IPS-NIHi11 (cell line): ENCODE measurements at places on chromosomes 4 and X.

DNA sequence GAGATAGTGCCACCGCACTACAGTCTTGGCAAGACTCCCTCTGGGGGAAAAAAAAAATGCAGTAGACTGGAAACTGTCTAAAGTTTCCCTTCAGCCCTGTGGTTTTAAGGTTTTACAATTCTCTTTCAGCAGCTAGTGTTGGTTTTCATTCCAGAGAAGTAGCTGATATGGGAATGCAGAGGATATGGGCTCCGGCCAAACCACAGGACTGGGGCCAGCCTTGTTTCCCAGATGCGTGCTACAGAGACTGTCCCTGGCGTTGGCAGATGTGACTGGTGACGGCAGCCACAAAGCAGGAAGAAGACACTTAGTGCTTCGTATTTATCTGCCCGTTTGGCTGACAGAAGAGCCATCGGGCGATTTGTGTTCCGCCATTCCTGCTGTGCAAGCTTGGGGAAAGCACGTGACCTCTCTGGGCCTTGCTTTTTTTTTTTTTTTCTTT, 43.2 kb downstream of the ZBTB49 start:
- DNase-seq = no peak

- no peak for DNase-seq
Observed at GRCh38 chr4:97003715-97004114, 1139.6 kb downstream of the STPG2 start.

DNA sequence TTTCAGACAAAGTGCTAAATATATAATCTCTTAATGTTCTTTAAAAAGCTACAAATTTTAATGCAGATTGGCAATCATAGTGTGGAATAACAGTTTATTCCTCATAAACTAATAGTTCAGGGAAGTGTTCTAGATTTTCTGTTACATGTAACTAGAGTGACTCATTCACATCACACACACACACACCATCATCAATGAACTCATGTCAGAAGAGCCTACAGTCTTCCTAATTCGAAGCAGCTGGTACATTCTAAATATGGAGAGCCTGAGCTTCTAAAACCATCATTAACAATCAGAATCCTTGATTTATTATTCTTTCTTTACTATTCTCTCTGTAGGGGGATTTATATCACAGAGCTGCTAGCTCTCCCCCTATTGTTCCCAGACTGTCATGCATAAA, 49.6 kb downstream of the DKK2 start:
- no peak for DNase-seq

GRCh38 chr4:87053176-87053658, 118.4 kb downstream of the AFF1 start:
- no peak for DNase-seq

DNA sequence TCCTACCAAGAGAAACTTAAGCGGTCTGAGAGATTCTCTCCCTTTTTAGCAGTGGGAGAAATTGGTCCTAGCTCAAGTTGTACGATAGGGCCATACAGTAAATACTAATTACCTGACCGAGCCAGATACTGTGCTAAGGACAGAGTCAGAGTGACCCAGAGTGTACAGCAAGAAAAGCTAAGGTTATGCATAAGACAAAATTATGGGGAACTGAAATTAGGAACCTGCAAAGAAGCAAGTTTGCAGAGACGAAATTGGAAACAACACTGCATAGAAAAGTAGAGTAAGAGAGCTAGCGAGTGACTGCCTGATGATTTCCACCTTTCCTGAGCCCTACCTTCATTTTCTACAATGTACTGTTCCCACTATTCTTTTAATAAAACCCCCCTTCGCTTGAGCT, 278.1 kb downstream of the NKX6-1 start:
- no peak for DNase-seq

DNA sequence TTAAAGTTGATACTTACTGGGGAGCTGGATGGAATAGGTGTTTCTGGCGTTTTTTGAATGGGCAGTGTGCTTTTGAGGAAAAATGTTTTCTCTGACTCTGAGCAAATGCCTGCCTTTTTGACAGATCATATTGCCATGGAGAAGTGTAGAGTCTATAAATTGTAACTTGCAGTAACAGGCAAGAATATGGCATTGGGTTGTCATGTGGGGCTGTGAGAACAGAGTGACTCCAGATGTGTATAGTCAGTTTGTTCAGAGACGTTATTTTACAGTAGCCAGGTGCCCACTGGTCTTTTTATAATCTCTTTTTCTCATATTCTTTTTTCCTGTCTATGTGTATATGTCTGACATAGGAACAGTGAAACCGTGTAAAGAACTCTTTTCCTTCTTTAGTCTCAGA, 40.8 kb downstream of the RAPGEF2 start:
- no peak for DNase-seq

GRCh38 chrX:106468433-106468832, 143.3 kb upstream of the RADX start:
- no peak for DNase-seq

DNA sequence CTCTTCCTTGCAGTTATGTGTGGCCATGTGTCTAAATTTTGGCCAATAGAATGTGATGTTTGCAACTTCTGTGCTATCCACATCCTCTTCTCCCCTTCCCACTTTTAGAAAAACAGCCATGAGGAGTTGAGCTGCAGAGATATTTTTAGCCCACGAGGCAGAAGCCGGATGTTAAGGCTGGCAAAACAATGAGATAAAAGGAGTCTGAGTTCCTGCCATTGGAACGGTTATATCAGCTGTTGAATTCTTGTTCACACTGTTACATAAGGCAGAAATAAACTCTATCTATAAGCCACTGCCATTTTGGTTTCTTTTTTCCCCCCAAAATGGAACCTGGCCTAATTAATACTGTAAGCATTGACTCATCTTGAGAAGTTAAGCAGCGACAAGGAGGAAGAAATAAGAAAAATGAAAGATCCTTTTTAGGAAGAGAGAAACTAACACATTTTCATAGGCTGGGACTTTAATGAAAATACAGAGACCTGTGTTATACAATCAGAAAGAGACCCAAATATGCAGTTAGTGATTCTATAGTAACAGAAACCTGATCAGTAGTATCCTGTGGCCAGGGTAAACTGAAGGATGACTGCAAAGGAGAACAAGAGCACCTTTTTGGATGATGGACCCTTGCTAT, 200.5 kb downstream of the INPP4B start:
- no peak for DNase-seq

GRCh38 chr4:150773032-150773431, 191.1 kb downstream of the MAB21L2 start:
- DNase-seq = no peak

GRCh38 chrX:83845397-83845796, 15.5 kb upstream of the CYLC1 start:
- peak; percentile 28 for DNase-seq

GRCh38 chrX:130172127-130172845, 524 bp downstream of the RAB33A start:
- DNase-seq = no peak

DNA sequence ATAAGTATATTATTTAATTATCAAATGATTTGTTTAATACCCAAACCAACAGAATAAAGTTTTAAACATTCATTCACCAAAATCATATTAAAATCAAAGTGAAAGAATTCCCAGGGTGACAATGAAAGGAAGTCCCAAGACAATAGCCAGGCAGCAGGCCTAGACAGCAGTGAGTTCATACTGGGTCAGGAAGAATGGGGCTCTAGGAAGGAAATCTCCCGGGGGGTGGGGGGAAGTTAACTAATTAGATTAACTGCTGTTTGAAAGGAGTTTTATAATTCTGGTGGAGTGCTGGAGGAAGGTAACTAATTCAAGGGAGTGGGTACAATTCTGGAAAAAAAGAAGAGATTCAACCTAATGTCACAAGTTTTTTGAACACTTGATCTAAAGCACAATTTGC, 104.1 kb downstream of the ZAR1 start:
- DNase-seq = peak; percentile 68

GRCh38 chr4:163680386-163681098, 186.1 kb downstream of the TMA16 start:
- DNase-seq = no peak

DNA sequence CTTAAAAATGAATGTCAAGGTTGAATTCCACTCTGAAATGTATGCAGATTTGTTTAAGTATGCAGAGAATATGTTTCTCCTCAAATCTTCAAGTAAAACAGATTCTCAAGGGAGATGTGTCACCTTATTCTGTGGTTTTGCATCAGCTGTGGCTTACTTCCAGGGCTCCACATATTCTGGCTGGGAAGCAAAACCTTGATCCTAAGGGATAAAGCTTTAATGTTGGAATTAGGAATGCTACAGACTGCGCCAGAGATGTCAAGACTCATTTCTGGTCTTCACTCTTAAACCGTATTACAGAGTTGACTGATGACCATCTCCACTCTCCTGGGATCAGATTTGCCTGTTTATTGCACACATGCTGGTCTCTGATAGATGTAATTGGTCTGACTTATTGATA, 143.9 kb upstream of the DIPK2B start:
- no peak for DNase-seq

GRCh38 chr4:139839403-139840031, 173.9 kb downstream of the MGST2 start:
- DNase-seq = no peak

DNA sequence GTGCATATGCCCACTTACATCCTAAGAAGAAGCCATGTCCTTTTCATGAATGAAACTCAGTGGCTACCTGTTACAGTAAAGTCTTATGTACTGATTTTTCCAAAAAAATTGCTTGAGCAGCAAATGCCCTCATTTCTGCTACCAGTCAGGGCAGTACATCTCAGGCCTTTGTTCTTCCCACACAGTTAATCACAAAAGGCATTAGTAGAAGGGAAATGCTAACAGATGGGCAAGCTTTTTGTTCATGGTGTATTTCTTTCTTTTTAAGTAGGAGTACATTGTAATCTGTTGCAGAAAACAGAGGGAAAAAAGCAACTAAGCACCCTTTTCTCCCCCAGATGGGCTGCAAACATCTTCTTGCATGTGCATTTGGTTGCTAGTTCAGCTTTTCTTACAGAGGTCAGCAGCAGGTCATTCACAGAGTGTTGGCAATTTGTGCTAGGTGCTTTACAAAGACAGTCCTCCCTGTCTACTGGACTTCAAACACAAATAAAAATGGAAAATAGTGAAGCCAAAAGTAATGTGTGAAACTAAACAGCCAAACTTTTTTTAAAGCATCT, 373.4 kb downstream of the PRDM5 start:
- DNase-seq = no peak

DNA sequence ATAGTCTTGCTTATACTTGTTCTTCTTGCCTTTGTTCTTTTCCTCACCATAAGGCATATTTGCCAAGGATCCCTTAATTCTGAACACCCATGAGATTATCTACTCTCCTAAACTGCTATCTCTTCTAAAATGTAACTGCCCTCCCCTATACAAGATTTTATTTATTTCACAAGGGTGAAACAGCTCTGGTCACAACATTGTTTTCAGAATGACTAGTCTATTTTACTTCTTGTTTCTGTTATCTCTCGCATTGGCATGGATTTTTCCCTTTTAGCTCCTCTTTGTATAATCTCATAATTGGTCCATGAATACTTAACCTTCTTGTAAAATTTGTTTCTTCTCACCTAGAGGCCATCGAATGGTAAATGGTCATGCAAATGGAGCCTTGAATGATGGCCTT, 17.2 kb upstream of the COL25A1 start:
- DNase-seq = no peak

- DNase-seq = no peak
Observed at GRCh38 chr4:37816006-37816405, 10.5 kb upstream of the PGM2 start.

DNA sequence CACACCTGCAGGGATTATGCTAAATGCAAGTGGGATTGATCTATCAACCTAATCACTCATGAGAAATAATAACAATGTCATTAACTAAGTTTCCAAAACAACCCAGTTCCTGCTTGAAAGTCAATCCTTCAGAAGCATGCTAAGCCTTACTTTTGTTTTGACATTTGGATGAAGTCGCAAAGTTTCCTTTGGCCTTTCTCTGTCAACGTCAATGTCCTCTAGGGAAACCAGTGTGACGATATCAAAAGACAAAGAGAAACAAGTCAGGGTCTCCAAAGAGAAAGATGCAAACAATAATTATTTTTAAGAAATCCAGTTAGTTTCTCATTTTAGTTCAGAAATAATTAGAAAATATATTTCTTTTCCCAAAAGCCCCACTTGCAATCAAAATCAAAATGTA, 86.7 kb upstream of the SRD5A3 start:
- no peak for DNase-seq

DNA sequence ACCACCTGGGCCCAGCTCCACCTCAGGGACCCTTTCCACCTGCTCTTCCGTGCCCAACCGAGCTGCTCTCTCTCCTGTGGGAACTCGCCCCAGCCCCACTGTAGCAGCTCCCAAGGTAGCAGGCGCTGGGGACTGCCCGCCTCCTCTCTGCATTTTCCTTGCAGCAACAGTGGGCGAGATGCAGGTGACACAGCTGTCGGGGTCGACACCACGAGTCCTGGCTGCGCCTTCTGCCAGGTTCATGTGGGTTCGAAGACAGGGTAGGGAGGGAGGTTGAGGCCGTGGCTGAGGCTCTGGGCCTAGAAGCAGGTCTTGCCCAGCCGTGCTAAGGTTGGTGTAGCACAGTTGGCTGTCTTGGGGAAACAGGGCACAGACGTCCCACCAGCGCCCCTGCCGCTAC, 245.2 kb upstream of the FSTL5 start:
- no peak for DNase-seq

- DNase-seq = no peak
Observed at GRCh38 chr4:68074397-68074796, 55.3 kb downstream of the TMPRSS11F start.

DNA sequence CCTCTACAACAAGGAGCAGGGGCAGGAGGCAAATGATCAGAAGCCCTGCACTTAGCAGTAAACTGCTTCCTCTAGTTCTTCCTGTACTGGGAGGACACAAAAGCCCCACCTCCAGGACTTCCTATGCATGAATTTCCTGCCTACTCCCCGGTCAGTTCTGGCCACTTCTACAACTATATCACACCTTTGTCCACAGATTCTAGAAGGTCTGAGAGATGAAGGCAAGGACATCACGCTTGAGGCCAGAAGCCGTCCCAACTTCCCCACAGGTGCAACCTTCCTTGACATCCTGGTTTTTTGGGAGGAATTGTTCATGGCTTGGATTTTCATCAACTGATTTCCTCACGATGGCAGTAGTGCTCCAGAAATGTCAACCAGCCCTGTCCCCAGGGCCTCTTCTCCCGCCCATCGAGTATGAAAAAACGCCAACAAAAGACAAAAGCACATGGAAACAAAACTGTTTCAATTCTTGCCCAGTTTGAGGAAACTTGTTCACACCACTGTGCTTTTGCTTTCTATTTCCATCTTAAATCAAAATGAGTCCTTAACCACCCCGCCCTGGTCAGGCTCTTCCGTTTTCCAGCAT, 206.5 kb upstream of the STK26 start:
- no peak for DNase-seq

- no peak for DNase-seq
Observed at GRCh38 chrX:144327495-144327894, 443.6 kb downstream of the UBE2NL start.

GRCh38 chr4:86977621-86978184, 42.9 kb downstream of the AFF1 start:
- DNase-seq = no peak
